Esophagus squamous epithelium (tissue), 5 donors: ENCODE measurements at places on chromosomes 7 and 10.

- no peak for DNase-seq
Measured at GRCh38 chr10:104608091-104608828, 32.8 kb upstream of the SORCS3 start.

DNA sequence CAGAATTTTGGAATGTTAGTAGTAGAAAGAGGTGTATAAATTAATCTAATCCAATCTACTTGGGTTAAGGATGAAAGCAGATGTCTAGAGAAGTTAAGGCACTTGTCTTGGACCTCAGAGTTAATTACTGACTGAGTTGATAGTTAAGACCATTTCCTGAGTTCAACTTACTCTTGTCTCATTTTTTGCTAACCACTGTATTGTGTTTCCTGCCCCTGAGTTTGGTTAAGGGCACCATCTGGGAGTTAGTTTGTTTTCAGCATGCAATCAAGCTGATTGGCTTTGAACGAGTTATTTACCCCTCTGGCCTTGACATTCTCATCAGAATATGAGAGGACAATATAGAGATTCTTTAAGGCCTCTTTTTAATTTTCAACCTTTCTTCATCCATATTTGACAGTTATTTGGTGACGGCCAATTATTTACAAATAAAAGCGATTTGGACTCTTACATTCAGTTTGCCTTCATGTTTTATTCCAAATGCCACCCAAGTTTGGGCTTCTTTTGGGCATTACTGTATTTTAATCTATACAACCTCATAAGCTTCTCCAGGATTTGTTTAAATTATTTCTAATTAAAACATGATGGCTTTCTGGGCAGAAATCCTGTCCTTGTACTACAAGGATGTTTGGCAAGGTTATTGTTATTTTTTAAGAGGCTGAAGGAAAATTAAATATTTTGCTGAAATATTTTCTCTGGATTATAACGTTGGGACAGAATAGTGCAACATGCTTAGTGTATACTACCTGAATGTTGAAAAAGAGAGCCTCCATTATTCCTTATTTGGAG, 225.0 kb downstream of the CACNB2 start:
- no peak for DNase-seq

GRCh38 chr7:18126281-18126680, 98.6 kb upstream of the PRPS1L1 start:
- DNase-seq = no peak

GRCh38 chr7:46461334-46461777, 540.3 kb upstream of the IGFBP3 start:
- no peak for DNase-seq

- DNase-seq = no peak
Measured at GRCh38 chr10:48880016-48880705, 59.5 kb downstream of the LRRC18 start.

GRCh38 chr7:111892588-111892987, 313.6 kb downstream of the DOCK4 start:
- DNase-seq = no peak
